Panc1 (cell line): ENCODE measurements at places on chromosomes 6 and 20. TPM values are rescaled to one million over a fixed set of nuclear protein-coding genes. Genes with fewer than 3 reads are reported as not detected.

GTSF1L gene
- total RNA-seq = not detected

DLL1 gene
- 2.4 TPM for total RNA-seq

HRH3 gene
- 0.10 TPM for total RNA-seq

COL11A2 gene
- 0.57 TPM for total RNA-seq

DNA sequence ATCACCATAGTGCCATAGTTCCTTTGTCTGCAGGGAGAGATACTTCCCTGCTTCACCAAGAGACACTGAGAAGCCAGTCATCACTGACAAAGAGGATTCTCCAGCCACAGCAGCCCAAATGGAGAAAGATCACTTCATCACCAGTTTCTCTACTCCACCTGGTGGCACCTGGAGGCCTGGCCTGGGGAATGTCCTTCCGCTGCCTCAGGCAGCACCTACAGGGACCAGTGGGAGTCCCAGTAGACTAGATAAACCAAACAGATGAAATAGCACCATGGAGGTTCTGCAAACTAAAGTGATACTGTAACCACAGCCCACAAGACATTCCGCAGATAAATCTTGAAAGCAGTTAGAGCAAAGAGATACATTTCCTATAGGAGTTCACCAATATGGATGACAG, 266.5 kb downstream of the C6orf118 start:
- H3K4me1 ChIP-seq = no peaks in the 10 kb centered on the region
- H3K27ac ChIP-seq = no peak overlapping the region
- no peaks in the 10 kb centered on the region for H3K36me3 ChIP-seq
- DNase-seq = no peak

DNA sequence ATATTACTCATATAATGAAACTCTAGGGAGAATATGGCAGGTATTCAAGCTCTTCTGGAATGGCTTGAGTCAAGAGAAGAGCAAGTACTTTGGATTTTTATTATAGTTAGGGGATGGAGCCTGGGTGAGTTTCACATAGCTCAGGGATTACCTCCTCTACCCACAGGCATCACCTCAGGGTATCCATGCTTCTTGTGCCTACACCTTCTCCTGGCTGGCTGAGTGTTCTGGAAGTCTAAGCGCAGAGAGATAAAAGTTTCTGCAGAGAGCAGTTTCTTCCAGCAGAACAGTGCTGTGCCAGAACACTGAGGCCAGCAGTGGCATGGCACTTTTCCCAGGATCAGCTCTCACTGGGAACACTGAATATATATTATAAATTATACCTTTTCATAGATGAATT, 199.7 kb upstream of the KCNQ5 start:
- no peak for DNase-seq
- H3K4me1 ChIP-seq = no peaks in the 10 kb centered on the region
- H3K27me3 ChIP-seq = no peaks in the 10 kb centered on the region
- no peak overlapping the region for H3K27ac ChIP-seq
- no peak overlapping the region for H3K4me3 ChIP-seq
- no peaks in the 10 kb centered on the region for H3K36me3 ChIP-seq

GRCh38 chr6:68339488-68340131, 295.5 kb upstream of the ADGRB3 start:
- H3K27me3 ChIP-seq = no peaks in the 10 kb centered on the region
- H3K4me1 ChIP-seq = no peaks in the 10 kb centered on the region
- H3K36me3 ChIP-seq = no peaks in the 10 kb centered on the region
- DNase-seq = no peak
- no peak overlapping the region for H3K4me3 ChIP-seq
- H3K27ac ChIP-seq = no peak overlapping the region

DNA sequence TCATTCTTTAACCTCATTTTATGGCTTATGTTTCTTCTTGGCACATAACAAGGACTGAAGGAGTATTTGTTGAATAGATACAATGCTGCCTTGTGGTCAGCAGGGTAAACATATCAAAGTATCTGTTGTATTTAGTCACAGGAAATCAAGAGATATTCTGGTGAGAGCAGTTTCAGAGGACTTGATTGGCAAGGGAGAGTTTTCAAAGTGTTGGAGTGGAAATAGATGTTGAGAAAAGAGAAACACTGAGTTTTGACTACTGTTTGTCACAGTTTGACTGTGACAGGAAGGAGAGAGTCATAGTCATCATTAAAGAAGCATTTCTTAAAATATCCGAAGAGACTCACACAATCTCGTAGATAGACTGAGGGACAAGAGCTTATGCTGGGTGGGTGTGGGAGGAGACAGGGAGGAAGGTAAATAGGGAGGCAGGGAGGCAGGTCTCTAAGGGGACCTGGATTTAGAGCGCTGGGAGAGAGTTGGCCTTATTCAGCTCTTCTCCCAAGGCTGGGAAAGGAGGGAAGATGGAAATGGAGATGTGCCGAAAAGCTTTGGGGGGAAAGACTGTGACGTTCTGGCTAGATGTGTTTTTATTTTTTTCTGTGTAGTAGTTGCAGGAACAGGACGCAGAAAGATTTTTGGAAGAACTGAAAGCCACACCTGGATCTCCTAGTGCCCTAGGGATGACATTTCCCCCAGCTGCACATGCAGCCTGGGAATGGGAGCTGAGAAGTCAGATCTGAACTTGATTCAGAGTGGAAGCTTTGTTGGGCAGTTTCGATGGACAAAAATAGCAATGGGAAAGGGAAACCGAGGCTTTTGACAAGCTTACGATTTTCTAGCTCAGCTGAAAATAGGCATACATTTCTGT, 65.0 kb upstream of the IFNGR1 start:
- H3K27ac ChIP-seq = no peak overlapping the region
- no peaks in the 10 kb centered on the region for H3K4me1 ChIP-seq
- no peaks in the 10 kb centered on the region for H3K36me3 ChIP-seq
- no peaks in the 10 kb centered on the region for H3K27me3 ChIP-seq
- H3K4me3 ChIP-seq = no peak overlapping the region

GRCh38 chr20:18077157-18077556, 19.4 kb upstream of the OVOL2 start:
- H3K36me3 ChIP-seq = no peaks in the 10 kb centered on the region
- H3K4me1 ChIP-seq = no peaks in the 10 kb centered on the region
- H3K27ac ChIP-seq = no peak overlapping the region
- no peak for DNase-seq
- no peak overlapping the region for H3K4me3 ChIP-seq

DNA sequence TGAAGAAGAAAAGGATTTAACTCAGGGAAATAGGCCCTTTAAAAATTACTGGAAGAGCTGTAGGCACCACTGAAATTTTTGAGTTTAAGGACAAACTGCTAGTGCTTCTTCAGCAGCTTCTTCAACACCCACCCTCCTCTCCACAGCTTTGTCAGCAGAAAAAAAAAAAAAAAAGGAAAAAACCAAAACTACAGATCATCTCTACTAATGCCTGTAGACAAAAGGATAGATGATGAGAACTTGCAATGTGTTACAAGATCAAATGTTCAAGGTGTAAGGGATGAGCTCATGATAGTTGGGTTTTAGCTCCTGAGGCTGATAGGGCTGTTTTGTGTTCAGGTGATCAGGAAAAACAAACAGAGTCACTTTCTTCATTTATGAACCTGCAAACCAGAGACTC, 55.2 kb upstream of the PREP start:
- H3K4me3 ChIP-seq = no peak overlapping the region
- DNase-seq = no peak
- no peaks in the 10 kb centered on the region for H3K36me3 ChIP-seq
- no peaks in the 10 kb centered on the region for H3K4me1 ChIP-seq
- H3K27me3 ChIP-seq = no peaks in the 10 kb centered on the region
- H3K27ac ChIP-seq = no peak overlapping the region

GRCh38 chr6:158361961-158362669, 49.9 kb downstream of the TULP4 start:
- no peak overlapping the region for H3K4me3 ChIP-seq
- DNase-seq = no peak
- H3K36me3 ChIP-seq = no peaks in the 10 kb centered on the region
- H3K4me1 ChIP-seq = no peaks in the 10 kb centered on the region

- DNase-seq = no peak
- H3K27me3 ChIP-seq = no peaks in the 10 kb centered on the region
- no peaks in the 10 kb centered on the region for H3K4me1 ChIP-seq
Observed at GRCh38 chr6:119196715-119197114, 118.3 kb upstream of the FAM184A start.

GRCh38 chr6:161921602-161922395, 647.9 kb upstream of the AGPAT4 start:
- peaks cover 5% of the 10 kb centered on the region for H3K4me1 ChIP-seq
- no peak overlapping the region for H3K4me3 ChIP-seq
- H3K27ac ChIP-seq = no peak overlapping the region
- H3K27me3 ChIP-seq = no peaks in the 10 kb centered on the region
- H3K36me3 ChIP-seq = no peaks in the 10 kb centered on the region
- no peak for DNase-seq

DNA sequence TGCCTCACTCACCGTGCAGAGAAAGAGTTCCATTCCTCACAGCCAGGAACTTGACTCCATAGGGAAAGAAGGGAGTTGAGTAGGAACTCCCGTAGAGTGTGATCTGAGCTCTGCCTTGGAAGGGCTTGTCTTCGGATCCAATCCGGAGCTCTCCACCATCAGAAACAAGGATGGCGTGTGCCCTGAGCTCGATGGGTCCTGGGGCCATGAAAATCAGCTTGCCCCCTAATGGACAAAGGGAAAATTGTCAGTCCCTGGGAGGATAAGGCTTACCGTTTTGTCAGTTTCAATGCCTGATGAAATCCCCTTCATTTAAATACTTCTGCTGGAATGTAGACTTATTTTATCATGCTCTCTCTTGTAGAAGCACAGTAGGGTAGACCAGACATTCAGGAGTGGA, 153.3 kb downstream of the PKHD1 start:
- H3K36me3 ChIP-seq = no peaks in the 10 kb centered on the region
- H3K4me1 ChIP-seq = no peaks in the 10 kb centered on the region
- DNase-seq = no peak
- H3K4me3 ChIP-seq = no peak overlapping the region
- no peak overlapping the region for H3K27ac ChIP-seq

DNA sequence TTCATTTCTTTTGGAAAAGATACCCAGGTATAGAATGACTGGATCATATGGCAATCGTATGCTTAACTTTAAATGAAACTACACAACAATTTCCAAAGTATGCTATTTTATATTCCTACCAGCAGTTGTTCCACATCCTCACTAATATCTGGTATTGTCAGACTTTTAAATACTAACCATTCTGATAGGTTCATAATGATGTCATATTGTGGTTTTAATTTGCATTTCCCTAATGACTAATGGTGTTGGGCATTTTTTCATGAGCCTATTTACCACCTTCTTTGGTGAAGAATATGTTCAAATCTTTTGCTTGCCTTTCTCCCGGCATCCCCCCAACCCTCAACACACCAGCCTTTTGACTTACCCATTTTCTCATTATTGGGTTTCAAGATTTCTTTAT, 96.2 kb upstream of the HMGN3 start:
- H3K36me3 ChIP-seq = no peaks in the 10 kb centered on the region
- H3K27ac ChIP-seq = no peak overlapping the region
- H3K4me3 ChIP-seq = no peak overlapping the region
- no peaks in the 10 kb centered on the region for H3K4me1 ChIP-seq

- H3K27ac ChIP-seq = no peak overlapping the region
- H3K4me1 ChIP-seq = peaks cover 7% of the 10 kb centered on the region
- H3K4me3 ChIP-seq = no peak overlapping the region
- H3K36me3 ChIP-seq = no peaks in the 10 kb centered on the region
Observed at GRCh38 chr20:37907677-37908401, 4.9 kb downstream of the VSTM2L start.

DNA sequence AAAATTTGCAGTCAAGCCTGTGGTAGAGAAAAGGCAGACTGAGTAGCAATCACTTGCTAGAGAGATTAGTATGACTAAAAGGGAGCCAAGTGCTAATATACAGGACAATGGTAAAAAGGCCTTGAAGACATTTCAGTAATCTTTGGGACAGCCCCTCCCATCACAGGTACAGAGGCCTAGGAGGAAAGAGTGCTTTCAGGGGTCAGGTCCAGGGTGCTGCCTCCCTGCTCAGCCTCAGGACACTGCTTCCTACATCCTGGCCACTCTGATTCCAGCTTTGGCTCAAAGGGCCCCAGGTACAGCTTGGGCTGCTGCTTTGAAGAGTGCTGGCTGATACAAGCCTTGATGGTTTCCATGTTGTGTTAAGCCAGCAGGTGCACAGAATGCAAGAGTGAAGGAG, 543.5 kb downstream of the MMUT start:
- H3K27me3 ChIP-seq = no peaks in the 10 kb centered on the region
- no peak overlapping the region for H3K27ac ChIP-seq
- no peaks in the 10 kb centered on the region for H3K4me1 ChIP-seq

DNA sequence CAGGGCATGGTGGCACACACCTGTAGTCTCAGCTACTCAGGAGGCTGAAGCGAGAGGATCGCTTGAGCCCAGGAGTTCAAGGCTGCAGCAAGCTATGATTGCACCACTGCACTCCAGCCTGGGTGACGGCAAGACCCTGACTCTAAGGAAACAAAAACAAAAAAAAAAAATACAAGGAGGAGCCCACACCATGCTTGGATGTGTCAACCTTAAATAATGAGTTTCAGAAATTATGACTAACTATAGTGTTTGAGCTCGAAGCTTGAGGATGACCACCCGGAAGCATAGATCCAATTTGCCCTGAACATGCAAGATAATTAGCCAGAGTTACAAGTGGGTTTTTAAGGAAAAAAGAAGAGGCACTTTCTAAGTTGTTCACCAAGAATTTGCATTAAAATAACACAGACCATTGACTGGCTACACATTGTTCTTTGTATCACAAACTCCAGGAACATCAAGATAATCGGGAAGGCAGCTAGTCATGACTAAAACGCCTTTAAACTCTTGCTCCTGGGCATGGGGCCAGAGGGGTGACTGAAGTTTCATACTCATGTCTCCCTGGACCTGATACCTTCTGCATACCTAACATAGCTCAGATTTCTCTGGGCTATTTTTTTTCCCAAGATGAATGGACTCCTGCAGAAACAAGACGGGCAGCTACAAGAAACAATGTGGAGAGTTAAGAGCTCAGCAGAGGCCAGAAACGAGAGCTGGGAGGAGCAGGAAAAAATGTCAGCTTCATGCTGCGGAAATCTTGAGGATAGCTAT, 289.6 kb downstream of the PREX1 start:
- H3K4me3 ChIP-seq = no peak overlapping the region
- H3K27ac ChIP-seq = no peak overlapping the region
- H3K4me1 ChIP-seq = no peaks in the 10 kb centered on the region
- peaks cover 5% of the 10 kb centered on the region; the same call in 1 of the 2 replicates for H3K27me3 ChIP-seq
- no peaks in the 10 kb centered on the region for H3K36me3 ChIP-seq

DNA sequence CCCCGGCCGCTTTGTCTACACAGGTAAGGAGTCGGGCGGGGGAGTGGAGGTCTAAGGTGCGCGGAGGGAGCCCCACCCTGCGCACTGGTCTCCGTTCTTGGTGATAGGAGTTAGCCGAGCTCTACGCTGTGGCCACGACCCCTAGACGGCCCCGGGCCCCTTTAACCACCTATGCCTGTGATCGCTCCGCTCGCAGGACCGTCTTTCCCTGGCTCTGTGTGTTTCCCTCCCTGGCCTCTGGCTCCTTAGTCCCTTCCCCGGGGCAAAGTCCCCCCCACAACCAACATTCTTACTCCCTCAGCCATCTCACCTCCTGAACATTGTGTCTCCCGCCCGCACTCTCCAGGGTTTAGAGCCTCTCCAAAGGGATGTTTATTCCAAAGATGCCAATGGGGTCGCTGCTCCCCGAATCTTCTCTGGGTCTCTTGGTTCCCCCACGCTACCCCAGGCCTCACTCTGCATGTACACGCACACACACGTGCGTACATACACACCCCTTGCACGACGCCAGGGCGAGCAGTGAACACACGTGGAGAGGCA, 50.4 kb downstream of the CPXM1 start:
- H3K27me3 ChIP-seq = no peaks in the 10 kb centered on the region
- no peak overlapping the region for H3K27ac ChIP-seq
- no peak overlapping the region for H3K4me3 ChIP-seq

- H3K36me3 ChIP-seq = no peaks in the 10 kb centered on the region
- peak overlapping the region; percentile 99 for H3K4me3 ChIP-seq
- no peaks in the 10 kb centered on the region for H3K27me3 ChIP-seq
- no peak for DNase-seq
- peaks cover 38% of the 10 kb centered on the region for H3K4me1 ChIP-seq
Observed at GRCh38 chr6:28980137-28980851, 24.8 kb downstream of the ZNF311 start.
